ENCODE measurements at places on chromosomes 11 and 22.

DNA sequence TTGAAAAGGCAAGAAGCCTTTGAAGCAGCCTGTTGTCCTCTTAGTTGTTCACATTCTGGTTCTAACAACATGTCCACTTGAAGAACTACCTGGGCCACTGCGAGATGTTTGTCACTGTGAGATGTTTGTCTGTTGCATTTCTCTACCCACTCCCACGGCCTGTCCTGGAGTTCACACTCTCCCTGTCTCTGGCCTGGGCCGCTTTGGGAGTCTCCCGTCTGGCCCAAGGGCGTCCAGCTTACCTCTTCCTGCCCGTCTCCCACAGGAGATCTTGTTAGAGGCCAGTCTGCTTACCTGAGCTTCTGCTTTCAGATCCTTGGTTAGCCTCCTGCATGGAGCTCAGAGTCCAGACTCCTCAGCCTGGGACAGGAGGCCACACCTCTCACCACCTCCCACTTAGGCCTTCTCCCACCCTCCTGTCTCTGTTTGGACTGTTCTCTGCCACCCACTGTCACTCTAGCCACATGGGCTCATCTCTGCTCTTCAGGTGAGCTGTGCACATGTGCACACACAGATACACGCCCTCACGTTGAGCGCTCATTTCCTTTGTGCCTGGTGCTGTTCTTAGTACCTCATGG is 66.0 kb downstream of the TBC1D22A start:
- DNase-seq, result no peak

- DNase-seq, result no peak
Measured at GRCh38 chr11:57054817-57055216, 66.1 kb downstream of the OR5AK2 start.

- no peak for DNase-seq
Measured at GRCh38 chr11:87616511-87616910, 558.7 kb downstream of the RAB38 start.

GRCh38 chr11:33191467-33191866 is 30.2 kb upstream of the CSTF3 start:
- no peak for DNase-seq

- no peak for DNase-seq
Measured at GRCh38 chr11:87251560-87251959, 213.8 kb downstream of the TMEM135 start.

DNA sequence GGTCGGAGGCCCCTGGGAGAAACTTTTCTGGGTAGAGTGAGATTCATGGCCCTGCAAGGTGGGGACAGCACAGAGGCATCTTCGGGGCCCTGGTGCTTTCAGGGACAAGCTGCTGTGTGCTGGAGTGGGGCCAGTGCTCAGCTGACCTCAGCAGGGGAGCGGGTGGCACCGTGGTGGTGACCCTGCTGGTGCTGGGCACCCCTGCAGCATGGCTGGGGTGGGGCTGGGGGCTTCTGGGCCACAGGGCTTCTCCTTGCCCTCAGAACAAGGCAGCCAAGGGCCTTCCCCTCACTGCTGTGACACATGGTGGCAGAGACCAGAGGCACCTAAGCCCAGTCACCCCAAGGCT is 24.9 kb upstream of the GNB1L start:
- DNase-seq, result no peak

DNA sequence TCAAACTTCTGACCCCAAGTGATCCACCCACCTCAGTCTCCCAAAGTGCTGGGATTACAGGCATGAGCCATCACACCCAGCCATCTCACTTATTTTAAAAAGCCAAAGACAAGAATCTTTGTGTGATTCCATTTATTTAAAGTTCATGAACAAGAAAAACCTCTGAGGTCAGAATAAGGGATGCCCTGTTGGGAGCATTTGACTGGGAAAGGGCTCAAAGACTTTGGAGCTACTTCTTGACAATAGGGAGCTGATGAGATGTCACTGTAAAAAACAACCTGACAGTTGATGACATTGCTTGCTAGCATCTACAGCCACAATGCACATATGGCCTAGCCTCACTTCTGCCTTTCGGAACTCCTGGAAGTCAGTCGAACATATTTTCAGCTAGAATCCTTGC is 5.1 kb upstream of the ZNF280B start:
- no peak for DNase-seq

DNA sequence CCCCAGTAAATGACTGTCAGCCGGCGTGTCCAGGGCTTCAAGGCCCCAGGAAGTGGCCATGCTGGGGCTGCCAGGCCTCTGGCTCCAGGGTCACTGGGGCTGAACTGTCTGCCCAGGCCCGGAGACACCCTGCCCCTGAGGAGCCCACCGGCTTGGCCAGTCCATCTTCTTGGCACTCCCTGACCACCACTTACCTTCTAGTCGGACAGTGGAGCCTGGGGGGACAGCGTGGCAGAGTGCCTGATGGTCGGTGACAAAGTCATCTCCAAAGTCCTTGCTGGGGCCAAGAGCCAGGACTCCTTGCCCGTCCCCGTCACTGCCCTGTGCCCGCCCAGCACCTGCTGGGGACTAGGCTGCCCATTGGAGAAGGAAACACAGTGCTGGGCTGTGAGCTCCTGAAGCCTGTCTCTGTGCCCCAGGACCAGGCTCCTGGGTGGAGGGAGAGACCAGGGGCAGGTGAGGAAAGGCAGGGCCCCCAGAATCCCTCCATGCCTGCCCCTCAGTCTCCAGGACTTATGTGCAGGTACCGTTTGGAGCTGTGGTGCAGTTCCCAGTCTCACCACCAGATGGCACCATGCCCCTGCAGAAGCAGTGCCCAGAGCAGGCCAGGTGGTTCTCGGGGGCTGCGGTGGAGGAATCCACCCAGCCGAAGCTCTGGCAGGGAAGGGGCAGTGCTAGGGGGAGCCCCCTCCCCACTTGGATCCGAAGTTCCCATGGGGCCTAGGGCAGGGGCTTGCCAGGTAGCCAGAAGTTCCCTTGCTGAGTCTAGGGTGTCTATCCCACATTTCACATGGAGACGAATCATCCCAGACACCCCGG is 6.0 kb upstream of the CCDC188 start:
- peak; percentile 96 for DNase-seq

- no peak for DNase-seq
Measured at GRCh38 chr11:121109916-121110586, 9.0 kb downstream of the TECTA start.

- DNase-seq, result no peak
Measured at GRCh38 chr11:46114378-46114777, 6.9 kb downstream of the PHF21A start.

DNA sequence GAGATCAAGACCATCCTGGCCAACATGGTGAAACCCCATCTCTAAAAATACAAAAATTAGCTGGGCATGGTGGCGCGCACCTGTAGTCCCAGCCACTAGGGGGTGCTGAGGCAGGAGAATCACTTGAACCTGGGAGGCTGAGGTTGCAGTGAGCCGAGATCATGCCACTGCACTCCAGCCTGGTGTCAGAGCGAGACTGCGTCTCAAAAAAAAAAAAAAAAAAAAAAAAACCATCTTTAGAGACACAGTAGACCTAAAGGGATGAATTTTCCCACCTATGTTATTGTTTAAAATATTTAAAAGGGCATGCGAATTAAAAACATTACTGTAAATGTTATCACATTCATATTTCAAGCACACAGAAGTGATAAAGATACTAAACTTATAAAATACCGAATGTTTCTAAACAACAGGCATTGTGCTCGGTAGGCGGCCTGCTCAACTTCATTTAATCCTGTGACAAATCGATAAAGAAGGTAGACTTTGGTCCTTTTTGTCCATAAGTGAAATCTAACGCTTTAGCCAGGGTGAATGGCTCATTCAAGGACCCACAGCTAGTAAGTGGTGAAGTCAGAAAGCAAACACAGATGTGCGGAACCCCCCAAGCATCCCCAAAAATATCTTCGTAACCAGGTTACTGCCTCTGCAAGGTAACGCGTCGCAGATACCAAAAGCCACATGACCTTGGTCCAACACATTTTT is 16.1 kb downstream of the NCAPD3 start:
- DNase-seq, result peak; percentile 76

DNA sequence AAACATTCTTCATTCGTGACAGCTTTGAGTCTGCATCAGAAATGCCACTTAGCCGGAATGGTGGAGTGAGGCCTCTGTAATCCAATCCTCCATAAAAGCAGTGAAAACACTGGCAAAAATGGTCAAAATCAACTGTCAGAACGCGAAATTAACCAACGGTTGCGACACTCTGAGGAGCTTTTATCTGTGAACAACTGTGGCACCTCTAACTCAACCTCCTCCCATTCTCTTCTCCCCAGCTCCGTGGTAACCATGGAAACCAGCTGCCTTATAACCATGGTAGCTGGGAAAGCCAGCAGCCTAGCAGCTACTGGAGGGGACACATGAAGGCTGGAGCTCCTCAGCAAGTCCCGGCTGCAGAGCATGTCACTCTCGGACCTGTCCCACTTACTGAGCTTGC is 20.3 kb downstream of the AP2A2 start:
- DNase-seq, result no peak

GRCh38 chr11:26021017-26021416 is 310.9 kb upstream of the ANO3 start:
- no peak for DNase-seq

- no peak for DNase-seq
Measured at GRCh38 chr11:104015649-104016415, 20.6 kb upstream of the DDI1 start.

DNA sequence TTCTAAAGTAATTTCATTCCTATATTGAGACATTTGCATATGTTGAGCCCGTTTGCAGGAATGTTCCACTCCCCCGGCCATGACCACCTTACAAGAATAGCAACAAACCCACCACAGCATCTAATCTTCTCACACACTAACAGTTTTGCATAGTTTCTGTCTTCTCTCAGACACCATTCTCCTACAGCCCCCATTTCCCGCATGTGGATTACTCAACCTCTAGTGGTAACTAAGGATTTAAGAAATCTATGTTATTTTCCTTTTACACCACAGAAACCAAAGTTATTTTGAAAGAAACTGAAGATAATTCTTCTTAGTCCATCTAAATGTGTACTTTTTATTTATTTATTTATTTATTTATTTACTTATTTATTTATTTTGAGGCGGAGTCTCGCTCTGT is 2.3 kb downstream of the MS4A4E start:
- DNase-seq, result no peak

- no peak for DNase-seq
Measured at GRCh38 chr11:17611049-17611448, 64.0 kb downstream of the OTOG start.

- DNase-seq, result no peak
Measured at GRCh38 chr11:131912134-131912533, 541.7 kb downstream of the NTM start.

- no peak for DNase-seq
Measured at GRCh38 chr11:115141231-115142114, 362.7 kb downstream of the CADM1 start.

- DNase-seq, result no peak
Measured at GRCh38 chr22:22909605-22910271, 22.1 kb downstream of the IGLL5 start.

GRCh38 chr11:116814502-116814901 is 8.6 kb downstream of the APOA4 start:
- DNase-seq, result no peak

GRCh38 chr11:18697576-18697975 is 1.0 kb upstream of the TMEM86A start:
- no peak for DNase-seq

DNA sequence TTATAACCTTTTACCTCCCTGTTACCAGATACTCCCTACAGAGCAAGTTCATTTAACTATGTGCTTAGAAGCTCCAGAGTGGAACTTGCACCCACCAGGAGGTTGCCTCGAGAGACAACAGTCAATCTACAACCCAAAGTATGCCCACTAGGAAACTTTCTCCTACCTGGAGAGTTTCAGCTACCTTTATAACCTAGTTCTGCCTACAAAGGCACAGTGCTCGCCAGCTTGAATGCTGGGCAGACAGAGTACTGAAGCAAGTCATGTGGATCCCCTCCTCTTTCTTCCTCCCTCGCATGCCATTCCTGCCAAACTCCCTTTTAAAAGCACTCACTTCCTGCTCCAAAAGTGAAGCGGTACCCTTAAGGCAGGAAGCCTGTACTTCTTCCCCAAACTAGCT is 258.9 kb downstream of the SWAP70 start:
- no peak for DNase-seq

- DNase-seq, result no peak
Measured at GRCh38 chr11:33930317-33931021, 38.6 kb upstream of the LMO2 start.

DNA sequence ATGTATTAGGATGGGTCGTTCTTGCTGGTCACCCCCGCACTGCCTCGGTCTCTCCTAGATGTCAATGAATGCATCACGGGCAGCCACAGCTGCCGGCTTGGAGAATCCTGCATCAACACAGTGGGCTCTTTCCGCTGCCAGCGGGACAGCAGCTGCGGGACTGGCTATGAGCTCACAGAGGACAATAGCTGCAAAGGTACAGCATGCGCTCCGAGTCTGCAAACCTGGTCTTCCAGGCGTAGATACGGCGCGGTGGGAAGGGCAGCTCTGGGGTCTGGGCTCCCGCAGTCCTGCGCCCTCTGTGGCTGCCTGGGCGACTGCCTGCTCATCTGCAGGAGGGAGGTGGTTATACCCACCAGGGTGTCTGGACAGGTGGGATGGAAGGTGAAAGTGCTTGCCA is 31.0 kb downstream of the FBLN1 start:
- no peak for DNase-seq

DNA sequence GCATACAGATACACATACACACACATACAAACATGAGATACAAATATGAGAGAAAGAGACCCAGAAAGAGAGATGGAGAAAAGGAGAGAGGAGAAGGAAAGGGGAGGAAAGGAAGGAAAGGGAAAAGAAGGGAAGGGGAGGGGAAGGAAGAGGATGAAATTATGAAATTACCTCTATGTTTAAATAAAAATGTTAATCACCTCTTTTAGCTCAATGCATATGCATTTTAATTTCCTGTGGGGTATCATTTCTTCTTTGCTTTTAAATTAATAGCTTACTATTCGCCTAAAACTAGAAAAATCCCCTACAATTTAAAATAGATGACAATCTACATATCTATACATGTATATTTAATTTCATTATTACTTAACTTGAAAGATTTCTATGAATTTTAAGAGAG is 958.0 kb upstream of the CNTN5 start:
- DNase-seq, result no peak

DNA sequence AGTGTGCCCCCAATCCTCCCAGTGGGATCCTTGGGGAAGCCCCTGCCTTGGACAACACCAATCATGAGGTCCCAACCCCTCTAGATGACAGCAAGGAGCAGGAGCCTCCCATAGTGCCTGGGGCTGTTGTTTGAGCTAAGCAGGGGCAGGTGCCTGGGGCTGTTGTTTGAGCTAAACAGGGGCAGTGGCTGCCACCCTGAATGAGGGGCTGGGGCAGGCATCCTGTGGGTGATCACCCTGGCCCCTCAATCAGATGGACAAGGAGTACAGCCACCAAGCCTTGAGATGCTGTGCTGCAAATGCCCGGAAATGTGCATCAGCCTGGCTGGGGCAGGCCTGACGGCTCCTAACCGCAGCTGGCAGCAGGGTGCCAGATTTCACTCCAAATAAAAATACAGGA is 66.7 kb downstream of the MYEOV start:
- no peak for DNase-seq

DNA sequence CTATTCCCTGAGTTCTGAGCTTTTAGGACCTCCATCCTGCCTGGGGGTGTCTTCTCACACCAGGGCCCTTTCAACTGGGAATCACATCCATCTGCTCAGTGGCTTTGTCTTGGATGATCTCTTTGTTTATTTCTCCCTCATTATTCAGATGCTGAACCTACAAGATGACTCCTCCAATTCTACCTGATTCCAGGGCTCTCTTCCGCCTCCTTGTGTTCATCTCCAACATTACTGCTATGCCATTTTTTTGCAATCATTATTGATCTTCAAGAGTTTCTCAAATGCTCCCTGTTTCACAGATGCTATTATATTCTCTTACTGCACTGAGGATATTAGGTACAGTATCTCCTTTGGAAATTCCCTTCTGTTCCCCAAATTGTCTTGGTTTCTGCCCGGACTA is 307.7 kb downstream of the SHANK2 start:
- no peak for DNase-seq

GRCh38 chr11:46686886-46687795 is 13.3 kb downstream of the ARHGAP1 start:
- no peak for DNase-seq
